ENCODE measurements at places on chromosomes 13 and 19. TPM values are rescaled to one million over a fixed set of nuclear protein-coding genes. Genes with fewer than 3 reads are reported as not detected.

The PAF1 gene
- total RNA-seq, result 56.7 TPM

The PEG3 gene
- total RNA-seq, result 4.1 TPM

The NECTIN2 gene
- 73.7 TPM for total RNA-seq

- DNase-seq, result no peak
Observed at GRCh38 chr19:34943861-34944573, 17.3 kb downstream of the ZNF30 start.

GRCh38 chr13:37433086-37433485 is 165.5 kb downstream of the POSTN start:
- DNase-seq, result no peak

DNA sequence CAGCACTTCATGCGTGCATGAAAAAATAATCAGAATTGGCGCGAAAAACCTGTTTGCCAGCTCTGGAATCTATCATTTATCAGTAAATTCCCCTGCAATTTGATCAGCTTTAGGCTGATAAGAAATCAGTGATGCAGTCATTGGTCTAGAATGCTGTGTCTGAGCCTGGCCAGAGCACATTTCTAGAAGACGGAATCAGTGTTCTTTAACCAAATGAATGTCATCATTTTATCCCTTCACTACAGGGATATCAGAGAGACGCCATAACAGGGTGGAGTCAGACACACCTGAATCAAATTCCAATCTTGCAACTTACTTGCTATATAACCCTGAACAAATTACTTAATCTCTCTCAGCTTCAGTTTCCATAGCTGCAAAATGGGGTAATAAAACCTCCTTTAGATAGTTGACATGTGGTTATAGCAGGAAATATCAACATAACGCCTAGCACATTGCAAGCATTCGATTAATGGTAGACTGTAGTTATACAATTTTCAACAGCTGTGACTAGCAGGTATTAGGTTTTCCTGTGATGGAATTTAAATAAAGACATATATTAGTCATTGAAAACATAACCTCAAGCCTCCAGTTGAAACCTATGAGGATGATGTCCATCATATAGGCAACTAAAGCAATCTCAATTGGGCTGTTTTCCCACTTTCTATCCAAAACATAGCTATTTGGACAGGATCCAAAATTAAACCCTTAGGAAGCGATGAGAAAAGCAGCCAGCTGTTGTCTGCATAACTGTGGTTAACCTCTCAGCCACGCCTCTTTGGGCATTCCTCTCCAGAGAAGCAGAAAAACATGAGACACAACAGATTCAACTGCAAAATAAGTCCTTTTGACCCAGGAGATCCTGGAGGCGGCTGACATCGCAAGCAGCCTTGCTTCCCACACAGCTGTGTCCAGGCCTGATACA is 51.6 kb upstream of the UBL3 start:
- peak; percentile 81 for DNase-seq

DNA sequence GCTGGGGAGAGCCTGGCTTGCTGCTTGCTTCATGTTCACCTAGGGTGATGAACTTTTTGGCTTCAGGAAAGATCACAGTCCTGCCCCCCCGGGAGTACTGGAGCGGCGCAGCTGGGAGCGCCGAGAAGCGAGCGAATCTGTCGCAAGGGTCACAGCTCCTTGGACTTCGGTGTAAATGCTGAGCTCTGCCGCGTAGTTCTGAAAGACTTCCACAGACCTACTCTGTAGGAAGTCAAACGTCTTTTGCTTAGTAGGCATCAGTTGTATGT is 2.7 kb downstream of the ING1 start:
- peak; percentile 31 for DNase-seq

The KLK14 gene
- not detected for total RNA-seq

DNA sequence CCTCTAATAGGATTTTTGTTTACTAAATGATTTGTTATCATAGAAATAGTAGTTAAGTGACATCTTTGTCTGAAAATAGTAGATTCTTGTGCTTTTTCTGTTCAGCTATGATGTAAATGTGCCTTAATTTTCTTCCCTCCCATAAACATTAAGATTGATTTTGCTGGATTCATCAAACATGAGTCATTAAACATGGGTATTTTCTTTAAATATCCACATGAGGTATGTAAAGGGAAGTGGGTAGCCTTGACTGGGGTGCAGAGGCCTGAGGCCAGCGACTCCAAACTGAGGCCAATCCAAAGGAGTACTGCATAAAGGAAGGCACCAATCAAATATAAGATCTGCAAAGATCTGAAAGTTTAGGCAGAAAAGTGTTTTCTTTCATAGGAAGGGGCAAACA is 3.7 kb downstream of the ZNF136 start:
- no peak for DNase-seq

DNA sequence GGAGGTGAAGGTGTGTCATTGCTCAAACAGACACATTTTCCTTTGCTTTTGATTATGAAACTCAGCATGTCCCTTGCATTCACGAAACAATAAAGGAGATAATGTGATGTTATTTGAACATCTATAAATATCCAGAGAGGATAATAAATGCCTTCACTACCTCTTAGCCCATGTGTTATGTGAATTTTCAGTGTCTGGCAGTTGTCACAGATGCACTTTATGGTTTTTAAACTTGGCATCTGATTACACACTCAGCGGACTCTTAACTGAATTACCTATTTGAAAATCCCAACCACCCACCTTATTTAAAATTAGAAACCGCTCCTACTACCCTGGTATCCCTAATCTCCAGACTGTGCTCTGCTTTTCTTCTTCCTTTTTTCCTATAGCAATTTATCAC is 254.2 kb downstream of the COG6 start:
- DNase-seq, result no peak

The MEF2B gene
- total RNA-seq, result not detected

The RXFP2 gene
- total RNA-seq, result not detected

GRCh38 chr13:112034846-112035245 is 32.1 kb upstream of the SOX1 start:
- DNase-seq, result no peak

The PLPPR2 gene
- total RNA-seq, result 5.2 TPM

The SPACA4 gene
- not detected for total RNA-seq

The CLIP3 gene
- total RNA-seq, result 1.0 TPM

- no peak for DNase-seq
Observed at GRCh38 chr13:74784959-74785358, 650.8 kb upstream of the KLF12 start.

DNA sequence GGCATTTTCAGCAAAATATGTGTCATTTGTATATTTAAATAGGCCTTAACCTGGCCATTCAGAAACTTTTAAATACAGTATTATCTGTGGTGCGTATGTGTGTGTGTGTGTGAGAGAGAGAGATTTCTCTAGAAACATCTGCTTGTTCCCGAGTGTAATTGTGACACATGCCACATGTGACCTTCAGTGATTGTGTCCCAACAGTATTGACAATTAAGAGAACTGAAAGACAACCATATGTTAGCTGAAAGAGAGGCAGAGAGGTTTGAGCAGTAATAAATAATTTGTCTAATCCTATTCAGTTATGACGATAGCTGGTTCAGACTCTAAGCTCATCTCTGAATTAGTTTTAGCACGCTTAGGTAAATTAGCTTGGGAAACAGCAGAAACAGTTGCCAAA is 1503.1 kb downstream of the PCDH9 start:
- DNase-seq, result no peak

The ZFR2 gene
- 2.3 TPM for total RNA-seq

DNA sequence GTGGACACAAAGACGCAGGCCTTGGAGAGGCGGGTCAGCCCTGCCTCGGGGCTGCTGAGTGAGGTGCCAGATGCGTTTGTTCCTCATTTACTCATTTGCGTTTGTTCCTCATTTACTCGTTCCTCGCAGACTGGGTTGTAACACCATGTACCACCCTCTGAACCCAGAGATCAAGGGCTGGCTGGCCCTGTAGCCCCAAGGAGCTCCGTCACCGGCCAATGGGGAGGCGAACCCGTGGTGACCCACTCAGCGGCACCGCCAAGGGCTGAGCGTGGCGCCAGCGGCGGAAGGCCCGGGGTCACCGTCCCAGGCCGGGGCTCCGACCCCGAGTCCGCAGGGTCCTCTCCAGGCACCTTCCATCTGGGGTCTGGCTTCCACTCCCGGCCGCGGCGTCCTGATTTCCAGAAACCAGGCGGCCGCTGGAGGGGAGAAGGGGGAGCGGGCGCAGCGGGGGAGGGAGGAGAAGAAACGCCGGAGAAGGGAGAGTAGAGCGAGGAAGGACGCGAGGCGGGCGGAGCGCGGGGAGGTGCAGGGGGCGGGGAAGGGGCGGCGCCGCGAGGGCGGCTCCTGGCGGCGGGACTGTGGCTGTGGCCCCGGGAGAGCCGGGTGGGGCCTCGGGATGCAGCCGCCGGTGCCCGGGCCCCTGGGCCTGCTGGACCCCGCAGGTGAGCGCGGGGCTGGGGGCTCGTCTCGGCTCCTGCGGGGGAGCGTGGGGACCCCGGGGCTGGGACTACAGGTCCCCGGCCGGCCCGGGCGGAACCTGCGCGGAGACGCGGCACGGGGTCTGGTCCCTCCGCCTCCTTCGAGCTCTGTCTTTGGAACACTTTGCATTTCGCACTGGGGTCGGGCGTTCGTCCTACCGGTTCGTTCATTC is at the start of gene TMEM255B:
TSS of gene TMEM255B (plus strand) at position 576 of the 874 bp plus-strand sequence. CDS start at position 620, 44 bp downstream.
- DNase-seq, result peak; percentile 79

The TEX26 gene
- not detected for total RNA-seq

The ERICH4 gene
- total RNA-seq, result not detected

DNA sequence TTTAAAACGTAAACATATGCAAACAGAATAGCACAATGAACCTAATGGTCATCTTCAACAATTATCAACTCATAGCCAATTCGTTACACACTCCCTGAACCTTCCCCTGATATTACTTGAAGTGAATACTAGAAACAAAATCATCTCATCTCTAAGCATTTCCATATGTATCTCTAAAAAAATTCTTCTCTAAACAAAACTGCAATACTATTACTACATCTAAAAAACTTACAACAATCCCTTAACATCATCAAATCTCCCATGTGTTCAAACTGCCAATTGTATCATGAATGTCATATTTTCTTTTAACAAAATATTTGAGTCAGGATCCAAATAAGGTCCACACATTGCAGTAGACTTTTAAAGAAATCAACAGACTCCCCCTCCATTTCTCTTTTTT is 61.4 kb downstream of the FRY start:
- no peak for DNase-seq

The KLK8 gene
- total RNA-seq, result not detected

DNA sequence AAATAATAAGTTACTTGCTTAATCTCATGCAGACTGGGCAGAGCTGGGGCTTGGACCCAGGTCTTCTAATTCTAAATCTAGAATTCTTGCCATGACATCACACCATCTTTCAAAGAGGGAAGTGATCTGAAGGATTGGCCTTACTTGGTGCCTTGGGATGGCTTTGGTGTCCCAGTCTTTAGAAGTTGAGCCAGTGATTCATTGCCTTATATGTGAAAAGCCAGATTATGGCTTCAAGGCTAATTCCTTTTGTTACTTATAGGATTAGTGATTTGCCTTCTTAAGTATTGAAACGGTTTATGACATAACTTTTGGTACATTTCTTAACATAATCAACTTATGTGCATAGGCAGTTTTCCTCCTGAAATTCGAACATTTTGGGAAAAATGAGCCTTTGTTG is 14.9 kb downstream of the COG3 start:
- DNase-seq, result no peak

DNA sequence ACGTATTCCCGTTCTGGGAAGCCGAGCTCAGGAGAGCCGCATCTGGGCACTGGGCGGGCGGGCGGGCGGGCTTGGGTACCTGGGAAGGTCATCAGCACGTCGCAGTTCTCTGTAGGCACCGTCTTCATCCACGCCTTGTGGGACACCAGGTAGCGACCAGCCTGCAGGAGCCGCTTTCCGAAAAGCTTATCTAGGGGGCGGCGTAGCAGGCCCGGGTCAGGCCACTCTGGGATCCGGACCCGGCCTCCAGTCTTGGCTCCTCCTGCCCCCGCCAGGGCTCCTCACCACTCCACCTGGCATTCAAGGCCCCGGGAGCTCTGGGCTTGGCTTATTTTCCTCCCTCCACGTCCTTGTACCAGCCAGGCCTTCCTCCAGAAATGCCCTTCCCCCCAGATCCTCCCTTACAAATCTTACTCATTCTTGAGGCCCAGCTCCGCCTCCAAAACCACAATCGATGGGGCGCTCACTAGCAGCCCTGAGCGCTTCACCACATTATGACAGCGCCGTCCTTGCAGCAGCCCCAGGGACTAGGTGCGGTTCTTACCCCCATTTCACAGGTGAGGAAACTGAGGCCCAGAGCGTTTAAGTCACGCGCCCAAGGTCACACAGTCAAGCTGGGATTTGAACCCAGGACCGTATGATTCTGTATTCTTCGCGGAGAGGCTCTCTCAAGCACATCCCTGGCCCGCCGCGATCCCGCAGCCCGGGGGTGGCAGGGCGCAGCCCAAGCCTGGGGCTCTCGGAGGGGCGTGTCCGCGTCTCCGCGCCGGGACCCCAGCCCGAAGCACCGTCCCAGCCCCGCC is 843 bp downstream of the ANO8 start:
- DNase-seq, result peak; percentile 92

The OR7A5 gene
- total RNA-seq, result not detected

DNA sequence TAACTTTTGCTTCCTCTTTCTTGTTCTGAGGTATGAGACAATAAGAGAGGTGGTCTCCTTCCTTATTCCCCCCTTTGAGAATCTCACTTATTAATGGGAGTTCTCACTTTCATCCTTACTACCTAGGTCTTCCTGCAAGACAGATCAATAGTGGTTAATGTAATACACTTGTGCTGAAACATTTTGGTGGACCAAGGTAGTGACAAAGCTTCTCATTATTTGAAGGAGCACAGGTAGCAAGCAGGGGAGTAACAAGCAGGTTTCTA is 17.9 kb downstream of the ZNF700 start:
- DNase-seq, result no peak

DNA sequence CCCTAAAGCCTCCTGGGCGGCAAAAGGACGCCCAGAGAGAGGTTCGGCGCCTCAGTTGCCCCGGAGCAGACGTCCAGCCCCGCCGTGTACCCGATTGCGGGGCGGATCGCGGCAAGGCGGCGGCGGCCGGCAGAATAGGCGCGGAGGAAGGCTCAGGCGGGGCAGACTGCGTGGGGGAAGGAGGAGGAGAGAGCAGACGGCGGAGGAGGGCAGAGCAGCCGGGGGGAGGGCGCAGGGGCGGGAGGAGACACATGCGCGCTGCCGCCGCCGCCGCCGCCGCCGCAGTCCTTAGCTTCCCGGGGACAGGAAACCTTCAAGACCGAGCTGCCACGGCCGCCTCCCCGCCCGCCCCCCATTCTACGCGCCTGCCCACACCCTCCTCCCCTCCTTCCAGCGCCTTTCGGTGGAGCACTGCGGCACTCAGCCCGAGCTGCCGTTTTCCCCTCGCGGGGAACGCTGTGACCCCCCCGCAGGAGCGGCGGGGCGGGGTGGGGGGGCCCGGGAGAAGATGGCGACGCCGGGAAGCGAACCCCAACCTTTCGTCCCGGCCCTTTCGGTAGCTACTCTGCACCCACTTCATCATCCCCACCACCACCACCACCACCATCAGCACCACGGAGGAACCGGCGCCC is at the start of gene LRCH1:
TSS of gene LRCH1 (plus strand) at position 282 of the 632 bp plus-strand sequence. CDS start at position 509, 227 bp downstream.
- DNase-seq, result peak; percentile 94

DNA sequence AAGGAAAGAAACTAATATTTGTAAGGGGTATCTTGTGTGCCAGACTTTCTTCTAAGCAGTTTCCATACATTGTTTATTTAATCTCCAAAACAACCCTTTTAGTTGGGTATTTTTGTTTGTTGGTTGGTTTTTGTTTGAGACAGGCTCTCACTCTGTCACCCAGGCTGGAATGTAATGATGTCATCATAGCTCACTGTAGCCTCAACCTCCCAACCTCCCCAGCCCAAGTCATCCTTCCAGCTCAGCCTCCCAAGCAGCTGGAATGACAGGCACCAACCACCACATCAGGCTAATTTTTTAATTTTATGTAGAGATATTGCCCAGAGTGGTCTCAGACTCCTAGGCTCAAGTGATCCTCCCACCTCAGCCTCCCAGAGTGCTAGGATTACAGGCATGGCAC is 41.2 kb upstream of the LSM14A start:
- DNase-seq, result no peak

The GJB2 gene
- total RNA-seq, result 0.77 TPM

Measured in Daoy (cell line).